Glomerular endothelial cell (primary cell): ENCODE measurements at places on chromosomes 5 and 9. TPM values are rescaled to one million over a fixed set of nuclear protein-coding genes. Genes with fewer than 3 reads are reported as not detected.

- no peak for DNase-seq
These were observed 359.5 kb upstream of the ADAMTS16 start for GRCh38 chr5:4780633-4781032.

GRCh38 chr5:95334900-95335538 is 50.1 kb upstream of the MCTP1 start:
- no peak for DNase-seq

GRCh38 chr5:78992146-78992545 is 7.0 kb upstream of the ARSB start:
- no peak for DNase-seq

- no peak for DNase-seq
These were observed 32.3 kb downstream of the NTRK2 start for GRCh38 chr9:84701801-84702200.

DNA sequence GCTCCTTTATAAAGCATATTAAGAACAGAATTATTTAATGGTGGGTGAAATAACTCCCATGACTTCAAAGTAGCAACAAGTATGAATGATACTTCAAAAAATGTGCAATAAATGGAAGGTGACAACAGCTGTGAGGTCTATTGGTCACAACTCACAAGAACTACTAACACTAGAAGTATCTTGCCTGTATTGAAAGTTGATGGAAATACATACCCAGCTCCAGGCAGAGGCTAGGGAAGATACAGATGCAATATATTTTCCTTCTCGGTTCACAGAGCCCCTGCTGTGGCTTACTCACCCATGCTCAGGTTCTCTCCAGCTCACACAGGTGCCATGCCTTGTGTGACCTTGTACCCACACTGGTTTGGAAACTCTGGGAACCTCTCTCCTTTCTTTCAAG is 133.8 kb downstream of the LIFR start:
- no peak for DNase-seq

GRCh38 chr9:99296291-99296951 is 74.3 kb downstream of the SEC61B start:
- no peak for DNase-seq

GRCh38 chr5:146770980-146771379 is 107.6 kb downstream of the PPP2R2B start:
- no peak for DNase-seq

- no peak for DNase-seq
These were observed 92.2 kb upstream of the MOCS2 start for GRCh38 chr5:53201746-53202145.

DNA sequence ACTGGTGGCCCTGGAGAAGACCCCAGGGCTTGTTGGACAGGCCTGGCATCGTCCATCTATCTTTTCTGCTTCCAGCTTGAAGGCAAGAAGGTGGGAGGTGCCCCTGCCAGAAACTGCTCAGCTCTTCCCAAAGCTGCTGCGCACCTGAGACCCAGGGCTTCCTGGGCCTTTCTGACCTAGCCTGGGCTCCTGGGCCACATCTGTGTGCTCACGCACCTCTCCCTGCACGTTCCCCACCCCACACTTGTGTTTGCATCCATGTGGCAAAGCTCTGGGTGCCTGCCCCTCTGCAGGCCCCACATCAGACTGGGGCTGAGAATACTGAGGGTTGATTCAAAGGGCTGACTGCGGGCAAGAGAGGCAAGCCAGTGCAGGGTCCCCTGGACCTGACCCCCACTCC is 63.4 kb downstream of the PFDN1 start:
- no peak for DNase-seq

DNA sequence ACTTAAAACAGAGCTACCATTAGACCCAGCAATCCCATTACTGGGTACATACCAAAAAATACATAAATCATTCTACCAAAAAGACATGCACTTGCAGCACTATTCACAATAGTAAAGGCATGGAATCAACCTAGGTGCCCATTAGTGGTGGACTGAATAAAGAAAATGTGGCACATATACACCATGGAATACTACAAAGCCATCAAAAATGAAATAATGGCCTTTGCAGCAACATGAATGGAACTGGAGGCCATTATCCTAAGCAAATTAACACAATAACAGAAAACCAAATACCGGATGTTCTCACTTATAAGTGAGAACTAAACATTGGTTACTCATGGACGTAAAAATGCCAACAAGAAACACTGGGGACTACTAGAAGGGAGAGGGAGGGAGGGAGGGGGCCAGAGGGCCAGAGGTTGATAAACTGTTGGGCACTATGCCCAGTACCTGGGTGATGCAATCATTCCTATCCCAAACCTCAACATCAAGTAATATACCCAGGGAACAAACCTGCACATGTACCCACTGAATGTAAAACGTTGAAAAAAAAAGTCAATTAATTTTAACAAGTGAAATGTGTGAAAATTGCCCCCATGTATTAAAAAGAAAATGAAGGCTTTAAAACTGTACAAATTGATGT is 24.5 kb upstream of the GPR150 start:
- DNase-seq, result no peak

DNA sequence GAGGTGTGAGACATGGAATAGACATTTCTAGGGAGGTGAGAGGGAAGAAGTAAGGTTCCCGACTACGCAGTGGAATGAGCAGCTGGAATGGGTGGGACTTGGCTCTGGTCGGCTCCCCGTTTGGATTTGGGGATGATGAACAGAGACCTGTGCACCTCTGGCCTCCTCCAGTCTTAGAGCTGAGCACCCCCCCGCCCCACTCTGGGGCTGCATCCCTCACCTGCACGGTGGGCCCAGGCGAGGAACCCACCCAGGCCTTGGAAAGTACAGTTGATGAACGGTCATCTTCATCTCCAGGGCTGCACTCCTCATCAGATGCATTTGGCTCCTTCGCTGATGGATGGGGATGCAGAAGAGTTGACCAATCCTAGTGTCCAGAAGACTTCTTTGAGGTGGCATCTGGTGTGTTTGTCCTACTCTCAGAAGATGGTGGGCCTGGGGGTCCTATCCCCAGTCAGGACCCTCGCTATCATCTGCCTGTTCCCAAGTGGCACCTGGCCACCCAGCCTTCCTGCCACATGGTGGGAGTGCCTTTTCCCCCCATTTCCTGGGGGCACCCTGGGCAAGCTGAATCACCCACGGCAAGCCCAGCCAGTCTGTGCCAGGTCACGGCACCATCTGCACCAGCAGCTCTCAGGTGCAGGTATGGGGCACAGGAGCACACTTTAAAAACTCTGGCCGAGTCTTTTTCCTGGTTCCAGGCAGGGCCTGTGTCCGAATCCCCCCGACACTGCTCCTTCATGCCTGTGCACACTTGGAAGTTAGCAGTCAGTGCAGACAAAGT is 70.5 kb downstream of the GTF3C4 start:
- no peak for DNase-seq

DNA sequence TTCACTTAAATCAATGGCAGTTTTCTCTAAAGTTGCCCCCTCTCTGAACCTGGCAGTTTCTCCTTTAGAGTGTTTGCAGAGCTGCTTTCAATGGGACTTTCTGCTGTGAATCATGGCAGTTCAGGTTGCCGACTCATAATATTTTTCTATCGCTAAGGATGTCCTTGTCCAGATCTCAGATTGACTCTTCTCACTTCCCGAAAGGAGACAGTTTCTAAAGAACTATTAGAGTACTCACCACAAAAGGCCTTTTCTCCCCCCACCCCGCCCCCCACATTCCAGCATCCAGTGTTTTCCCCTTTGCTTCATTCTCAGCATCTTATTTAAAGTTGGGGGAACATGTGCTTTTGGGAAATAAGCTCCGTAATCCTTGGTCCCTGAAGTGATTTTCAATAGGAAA is 443.5 kb upstream of the KLF4 start:
- DNase-seq, result no peak

- DNase-seq, result no peak
These were observed 164.1 kb upstream of the MPDZ start for GRCh38 chr9:13443346-13444244.

- no peak for DNase-seq
These were observed 132.2 kb upstream of the HMHB1 start for GRCh38 chr5:143679777-143680176.

GRCh38 chr5:179801304-179802206 is 5.1 kb downstream of the MGAT4B start:
- no peak for DNase-seq

GRCh38 chr9:93089024-93089423 is 7.0 kb upstream of the CARD19 start:
- no peak for DNase-seq

KCTD16 gene
- total RNA-seq, result 0.10 and 0.18 TPM in 2 replicates

CD72 gene
- 1.3 TPM in 1 of 2 replicates, not detected in the other for total RNA-seq

SLC2A8 gene
- total RNA-seq, result 16.5 and 17.9 TPM in 2 replicates

SEMA6A gene
- 4.8 and 9.3 TPM in 2 replicates for total RNA-seq

IL7R gene
- total RNA-seq, result 0.82 and 6.0 TPM in 2 replicates

RNF44 gene
- total RNA-seq, result 12.6 and 26.1 TPM in 2 replicates

NOXA1 gene
- 1.2 and 1.7 TPM in 2 replicates for total RNA-seq

ZSWIM6 gene
- 16.3 and 20.4 TPM in 2 replicates for total RNA-seq

MOCS2 gene
- total RNA-seq, result 29.6 and 38.0 TPM in 2 replicates

IFNA2 gene
- total RNA-seq, result not detected in 2 replicates
